ENCODE measurements at places on chromosomes 4 and X.

DNA sequence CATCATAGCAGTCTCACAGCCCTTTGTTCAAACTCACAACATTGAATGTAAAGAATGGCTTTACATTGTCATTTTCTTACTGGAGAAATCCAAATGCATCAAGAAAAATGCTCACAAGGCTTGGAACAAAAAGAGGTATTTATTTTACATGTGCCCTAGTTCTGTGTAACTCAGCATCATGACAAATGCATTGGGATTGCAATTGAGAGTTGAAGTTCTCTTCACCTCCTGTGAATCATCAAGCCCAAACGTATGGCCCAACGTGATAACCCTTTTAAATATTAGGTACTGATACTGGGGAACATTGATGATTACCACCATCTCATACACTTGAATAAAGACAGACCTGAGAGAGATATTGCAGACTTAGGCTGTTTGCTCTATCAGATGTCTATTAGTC lies 61.6 kb downstream of the GASK1B start:
- DNase-seq = no peak

DNA sequence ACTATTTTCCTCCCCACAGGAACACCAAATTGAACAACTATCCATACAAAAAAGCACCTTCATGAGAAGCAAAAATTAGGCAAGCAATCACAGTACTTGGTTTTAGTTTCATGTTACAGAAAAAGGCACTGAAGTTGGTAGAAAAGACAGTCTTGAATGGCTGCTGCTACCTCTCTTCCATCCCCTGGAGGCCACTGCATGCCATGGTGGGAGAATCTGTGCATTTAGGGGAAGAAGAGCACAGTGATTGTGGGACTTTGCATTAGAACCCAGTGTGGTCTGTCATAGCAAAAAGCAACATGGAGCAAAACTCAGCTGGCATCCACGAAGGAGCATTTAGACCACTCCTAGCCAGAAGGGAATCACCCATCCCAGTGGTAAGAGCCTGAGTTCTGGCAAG lies 941.9 kb downstream of the PCDH18 start:
- no peak for DNase-seq

DNA sequence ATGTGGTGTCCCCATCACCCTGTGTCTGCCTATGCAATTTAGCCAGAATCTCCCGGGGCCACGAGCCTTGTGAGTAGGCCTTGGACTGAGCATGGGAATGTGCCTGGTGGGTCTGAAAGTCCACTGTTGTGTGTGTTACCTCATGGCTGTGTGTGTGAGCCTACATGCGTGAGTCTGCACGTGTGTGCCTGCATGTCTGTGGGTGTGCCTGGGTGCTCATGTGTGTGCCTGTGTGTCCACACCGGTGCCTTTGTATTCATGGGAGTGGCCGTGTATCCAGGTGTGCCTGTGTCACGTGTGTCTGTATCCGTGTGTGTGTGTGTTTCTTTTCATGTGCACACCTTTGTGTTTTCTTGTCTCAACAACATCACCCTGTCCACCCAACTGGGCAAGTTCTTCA lies 14.2 kb downstream of the ATP5ME start:
- no peak for DNase-seq

GRCh38 chr4:17241835-17242234 lies 270.1 kb downstream of the QDPR start:
- DNase-seq = no peak

DNA sequence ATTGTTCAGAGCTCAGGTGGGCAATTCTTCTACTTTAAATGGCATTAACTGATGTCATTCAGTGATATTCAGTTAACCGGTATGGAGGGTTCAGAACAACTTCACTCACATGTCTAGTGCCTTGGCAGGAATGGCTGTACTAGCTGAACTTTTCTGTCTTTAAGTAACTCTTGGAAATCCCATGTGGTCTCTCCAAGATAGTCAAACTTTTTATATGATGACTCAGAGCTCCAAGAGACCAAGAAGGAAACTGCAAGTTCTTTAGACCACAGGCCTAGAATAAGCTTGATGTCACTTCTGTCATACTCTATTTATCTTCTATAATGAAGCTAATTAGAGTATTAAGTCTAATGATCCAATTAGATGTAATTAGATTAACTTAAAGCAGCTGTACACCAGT lies 24.9 kb downstream of the LHFPL1 start:
- DNase-seq = no peak

DNA sequence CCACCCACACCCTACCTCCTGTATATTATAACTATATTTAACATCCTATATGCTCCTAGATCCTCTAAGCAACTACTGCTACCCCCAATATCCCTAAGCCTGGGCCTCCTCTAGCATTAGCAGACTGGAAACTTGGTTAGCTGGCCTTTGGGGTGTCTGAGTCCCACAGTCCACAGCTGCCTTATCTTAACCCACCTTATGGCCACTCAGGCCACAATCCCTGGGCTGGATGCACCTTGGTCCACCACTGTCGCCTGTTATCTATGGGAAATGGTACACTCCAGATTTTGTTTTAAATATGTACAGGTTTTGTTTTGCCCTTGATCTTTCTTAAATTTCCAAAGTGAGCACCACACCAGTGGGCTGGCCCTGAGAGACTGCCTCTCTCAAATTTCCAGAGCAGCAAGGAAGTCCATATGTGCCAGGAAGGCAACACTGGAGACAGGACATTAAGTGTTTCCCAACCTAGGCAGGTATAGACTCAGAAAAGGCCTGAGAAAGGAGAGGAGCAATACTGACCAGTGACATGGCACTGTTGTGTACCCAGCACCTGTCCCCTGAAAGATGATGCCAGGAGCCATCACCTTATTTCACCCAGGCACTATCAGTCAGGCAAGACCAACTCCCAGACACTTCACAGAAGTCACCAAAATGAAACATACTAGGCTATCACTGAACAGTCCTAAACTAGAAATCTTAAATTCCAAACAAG lies 921 bp downstream of the PFKFB1 start:
- DNase-seq = no peak

DNA sequence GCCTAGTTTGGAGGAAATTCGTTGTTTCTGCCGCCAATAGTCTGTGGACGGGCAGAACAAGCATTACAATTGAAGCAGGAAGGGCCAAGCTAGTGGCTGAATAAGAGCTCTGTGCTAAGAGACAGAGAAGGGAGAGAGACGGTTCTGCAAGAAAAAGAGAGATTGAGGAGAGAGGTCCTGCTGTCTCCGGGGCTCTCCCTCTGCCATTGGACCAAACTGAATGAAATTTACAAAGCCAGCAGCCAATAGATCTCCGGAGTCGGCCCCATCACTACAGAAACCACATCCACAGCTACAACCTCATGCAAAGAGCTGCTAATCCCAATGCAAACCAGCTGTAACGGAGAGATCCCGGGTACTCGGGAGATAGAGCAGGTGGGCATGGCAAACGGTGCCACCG lies at the start of gene NLGN4X:
NLGN4X (minus strand) TSS at position 148 of the 400 bp plus-strand sequence. CDS start 77,401 bp downstream, outside the sequence.
- no peak for DNase-seq

GRCh38 chr4:168362025-168362401 lies 43.5 kb upstream of the DDX60 start:
- no peak for DNase-seq

- no peak for DNase-seq
These were observed 369.8 kb upstream of the LCORL start for GRCh38 chr4:18391354-18391728.

DNA sequence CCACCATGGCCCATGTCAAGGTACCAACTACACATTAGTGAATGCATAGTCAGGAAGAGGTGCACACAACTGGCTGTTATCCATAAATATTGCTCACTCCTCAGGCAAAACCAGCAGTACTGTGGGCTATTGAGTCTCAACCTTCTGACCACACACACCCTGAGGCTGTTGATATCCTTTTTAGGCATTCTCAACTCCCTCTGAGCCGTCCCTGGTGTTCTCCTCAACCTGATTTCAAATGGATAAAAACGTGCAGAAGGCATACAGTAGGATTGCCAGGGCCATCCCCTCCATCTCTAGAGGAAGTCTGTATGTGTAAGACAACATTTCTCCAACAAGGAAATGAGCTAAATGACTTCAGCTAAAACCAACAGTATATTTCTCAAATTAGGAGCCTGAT lies 98.7 kb upstream of the KLHL13 start:
- DNase-seq = no peak

DNA sequence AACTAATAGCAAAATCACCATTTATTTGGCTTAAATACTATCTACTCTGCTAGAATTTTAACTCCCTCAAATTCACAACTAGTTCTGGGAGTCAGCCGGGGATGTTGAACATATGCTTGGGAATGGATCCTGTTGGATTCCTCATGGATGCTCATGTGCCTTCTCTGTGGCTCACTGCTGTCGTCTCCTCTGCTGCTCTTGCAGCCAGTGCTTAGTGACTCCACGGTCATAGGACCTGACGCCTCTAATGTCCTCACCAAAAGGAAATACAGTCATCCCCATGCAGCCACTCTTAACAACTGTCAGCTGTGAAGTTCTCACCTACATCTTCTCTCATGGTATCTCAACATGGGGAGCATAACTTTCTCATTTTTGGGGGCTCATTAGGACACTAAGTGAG lies 59.4 kb downstream of the HMGB2 start:
- DNase-seq = no peak

DNA sequence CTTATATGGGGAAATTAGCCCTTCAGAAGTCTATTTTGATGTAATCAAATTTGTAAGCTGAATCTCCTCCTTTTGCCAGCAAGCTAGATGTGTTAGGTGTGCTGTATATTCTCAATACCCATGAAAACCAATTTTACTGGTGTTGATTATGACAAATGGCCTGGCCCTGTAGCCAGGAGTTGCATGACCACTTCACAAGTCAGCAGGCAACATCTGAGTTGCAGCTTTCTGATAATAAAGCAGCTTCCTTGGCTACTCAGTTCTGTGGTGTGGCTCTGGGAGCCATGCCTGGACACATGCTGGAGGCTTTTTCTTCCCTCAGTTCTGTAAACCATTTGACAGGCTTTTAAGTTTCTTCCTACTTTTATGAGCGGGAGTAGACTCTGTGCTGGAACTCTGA lies 154.1 kb upstream of the CXCL13 start:
- DNase-seq = no peak

GRCh38 chr4:182510836-182511235 lies 267.6 kb downstream of the TENM3 start:
- DNase-seq = no peak

DNA sequence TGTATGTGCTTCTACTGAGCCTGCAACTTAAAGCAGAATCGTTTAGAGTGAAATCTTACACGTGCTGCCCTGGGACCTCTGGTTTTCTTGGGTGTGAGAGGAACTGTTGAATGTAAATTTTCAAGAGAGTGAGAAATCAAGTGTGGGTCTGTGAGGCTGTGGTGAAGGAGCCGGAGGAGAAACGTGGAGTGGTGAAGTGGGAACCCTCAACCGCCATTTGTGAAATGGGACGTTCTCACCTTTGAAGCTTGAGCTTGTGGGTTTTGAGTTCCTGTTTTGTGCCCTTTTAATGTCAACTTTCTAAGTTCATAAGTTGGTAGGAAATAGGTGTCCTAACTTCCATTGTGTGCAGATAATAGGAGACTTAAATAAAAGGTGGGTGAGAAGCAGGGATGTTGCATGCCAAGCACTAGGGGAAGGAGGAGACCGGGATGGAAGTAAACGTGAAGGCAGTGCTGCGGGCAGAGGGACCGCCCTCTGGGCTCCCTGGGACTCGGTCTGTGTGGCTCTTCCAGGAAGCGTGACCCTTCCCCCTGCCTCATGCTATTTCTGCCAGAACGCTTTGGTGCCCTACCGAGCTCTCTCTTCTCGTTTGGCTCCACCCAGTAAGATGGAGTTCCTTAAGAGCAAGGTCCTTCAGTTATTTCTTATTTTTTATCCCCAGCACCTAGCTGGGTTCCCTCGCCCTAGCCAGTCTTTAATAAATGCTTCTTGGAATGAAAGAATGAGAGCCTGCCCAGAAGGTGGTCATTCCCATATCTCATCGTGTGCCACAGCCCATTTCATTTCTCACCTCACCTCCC lies 56.0 kb downstream of the TMEM131L start:
- no peak for DNase-seq

DNA sequence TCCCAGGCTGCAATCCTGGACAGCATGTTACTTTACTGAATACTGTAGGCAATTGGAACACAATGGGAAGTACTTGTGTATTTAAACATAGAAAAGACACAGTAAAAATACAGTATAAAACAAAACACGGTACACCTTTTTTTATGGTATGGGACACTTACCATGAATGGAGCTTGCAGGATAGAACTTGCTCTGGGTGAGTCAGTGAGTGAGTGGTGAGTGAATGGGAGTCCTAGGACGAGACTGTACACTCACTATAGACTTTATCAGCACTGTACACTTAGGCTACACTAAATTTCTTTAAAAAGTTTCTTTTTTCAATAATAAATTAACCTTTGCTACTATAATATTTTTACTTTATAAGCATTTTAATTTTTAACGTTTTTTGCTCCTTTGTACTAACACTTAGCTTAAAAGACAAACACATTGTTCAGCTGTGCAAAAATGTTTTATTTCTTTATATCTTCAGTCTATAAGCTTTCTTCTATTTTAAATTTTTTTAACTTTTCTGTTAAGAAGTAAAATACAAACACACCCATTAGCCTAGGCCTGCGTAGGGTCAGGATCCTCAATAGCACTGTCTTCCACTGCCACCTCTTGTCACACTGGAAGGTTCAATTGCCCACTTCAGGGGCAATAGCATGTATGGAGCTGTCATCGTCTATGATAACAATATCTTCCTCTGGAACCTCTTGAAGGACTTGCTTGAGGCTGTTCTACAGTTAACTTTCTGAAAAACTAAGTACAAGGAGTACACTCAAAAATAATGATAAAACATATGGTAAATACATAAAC lies 293.5 kb upstream of the FSTL5 start:
- no peak for DNase-seq

DNA sequence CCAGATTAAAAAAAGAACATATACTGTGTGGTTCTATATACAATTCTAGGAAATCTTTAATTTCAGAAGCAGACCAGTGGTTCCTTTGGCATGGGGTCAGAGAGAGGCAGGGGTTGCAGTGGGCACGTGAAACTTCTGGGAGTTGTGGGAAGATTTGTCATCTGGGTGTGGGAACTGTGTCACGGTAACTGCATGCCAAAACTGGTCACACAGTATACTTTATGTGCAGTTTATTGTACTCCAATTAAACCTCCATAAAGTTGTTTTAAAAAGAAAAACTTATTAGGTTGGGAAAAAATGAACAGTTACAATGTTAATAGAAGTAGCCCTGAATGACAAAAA lies 26.7 kb upstream of the STS start:
- DNase-seq = no peak

GRCh38 chrX:39823424-39823823 lies 274.3 kb downstream of the BCOR start:
- no peak for DNase-seq
